ENCODE measurements at places on chromosomes 11 and 22. TPM values are rescaled to one million over a fixed set of nuclear protein-coding genes. Genes with fewer than 3 reads are reported as not detected.

Gene BAIAP2L2
- total RNA-seq: 0.59 TPM

Gene SLC7A4
- 0.17 TPM for total RNA-seq

Gene LGR4
- total RNA-seq: 3.7 TPM

Gene CXCR5
- total RNA-seq: not detected

Gene DEUP1
- total RNA-seq: not detected

Gene SCO2
- total RNA-seq: 1.8 TPM

Gene CYP2D6
- total RNA-seq: 0.17 TPM

Gene TAGLN
- 515 TPM for total RNA-seq

Gene VSIG10L2
- total RNA-seq: not detected

Gene MICALL1
- total RNA-seq: 26.2 TPM

Gene HIPK3
- total RNA-seq: 13.8 TPM

Gene MPEG1
- total RNA-seq: not detected

Gene LMO2
- 0.30 TPM for total RNA-seq

Gene NLRP14
- total RNA-seq: not detected

Gene MFRP
- not detected for total RNA-seq

Gene PRR5
- total RNA-seq: 3.7 TPM

Gene NRIP3
- 9.7 TPM for total RNA-seq

Gene SAA2
- total RNA-seq: not detected

Gene SGSM1
- total RNA-seq: not detected

Gene SLC6A5
- total RNA-seq: not detected

Gene OR52I2
- not detected for total RNA-seq

Gene OR8B8
- total RNA-seq: not detected

Gene DAGLA
- total RNA-seq: 2.0 TPM

Gene SYCE3
- not detected for total RNA-seq

Gene GDPD4
- total RNA-seq: not detected

Gene APOBEC3C
- total RNA-seq: 22.4 TPM

Gene OSBP
- 14.5 TPM for total RNA-seq

Gene OR4D5
- total RNA-seq: not detected

Gene PRG3
- total RNA-seq: not detected

Gene MMP3
- 0.15 TPM for total RNA-seq

Gene LRRN4CL
- total RNA-seq: 10.9 TPM

Gene LDHAL6A
- total RNA-seq: 0.17 TPM

Gene MPZL3
- 0.34 TPM for total RNA-seq

Gene PATE3
- total RNA-seq: not detected

Gene GSTT2B
- 31.1 TPM for total RNA-seq

Gene OR8A1
- total RNA-seq: not detected

Gene VPREB1
- total RNA-seq: not detected

Gene BARX2
- not detected for total RNA-seq

Gene MS4A10
- total RNA-seq: not detected

Gene OR56A1
- total RNA-seq: not detected

Gene OR52I1
- total RNA-seq: not detected

Gene SLC22A12
- not detected for total RNA-seq

Gene NXF1
- total RNA-seq: 26.0 TPM

Gene ARAP1
- 52.3 TPM for total RNA-seq

Gene C22orf15
- total RNA-seq: 1.2 TPM

Gene TMEM191C
- 0.50 TPM for total RNA-seq

Gene HEPHL1
- not detected for total RNA-seq

Gene NECTIN1
- 4.0 TPM for total RNA-seq

Gene OTOG
- not detected for total RNA-seq
